Lung (tissue), 17 donors: ENCODE measurements at places on chromosomes 3 and 15. TPM values are rescaled to one million over a fixed set of nuclear protein-coding genes. Genes with fewer than 3 reads are reported as not detected.

DNA sequence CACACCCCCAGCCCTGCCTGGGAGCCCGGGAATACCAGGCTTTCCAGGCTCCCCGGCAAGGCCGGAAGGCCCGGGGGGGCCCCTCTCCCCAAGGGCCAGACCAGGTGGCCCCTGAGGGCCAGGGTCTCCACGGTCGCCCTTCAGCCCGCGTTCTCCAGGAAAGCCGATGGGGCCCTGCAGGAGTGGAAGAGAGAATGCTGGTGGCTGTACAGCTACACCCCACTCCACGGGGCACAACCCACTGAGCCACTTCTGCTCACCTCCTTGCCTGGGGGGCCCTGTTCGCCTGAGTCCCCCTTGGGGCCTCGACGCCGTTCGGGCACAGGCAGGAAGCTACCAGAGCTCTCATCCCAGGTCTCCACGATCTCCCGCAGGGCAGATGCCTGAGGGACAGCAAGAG is 11.8 kb upstream of the UCN2 start:
- no peaks in the 10 kb centered on the region for H3K4me1 ChIP-seq
- no peak overlapping the region for H3K4me3 ChIP-seq
- no peaks in the 10 kb centered on the region for H3K27me3 ChIP-seq
- no peak overlapping the region for H3K27ac ChIP-seq

DNA sequence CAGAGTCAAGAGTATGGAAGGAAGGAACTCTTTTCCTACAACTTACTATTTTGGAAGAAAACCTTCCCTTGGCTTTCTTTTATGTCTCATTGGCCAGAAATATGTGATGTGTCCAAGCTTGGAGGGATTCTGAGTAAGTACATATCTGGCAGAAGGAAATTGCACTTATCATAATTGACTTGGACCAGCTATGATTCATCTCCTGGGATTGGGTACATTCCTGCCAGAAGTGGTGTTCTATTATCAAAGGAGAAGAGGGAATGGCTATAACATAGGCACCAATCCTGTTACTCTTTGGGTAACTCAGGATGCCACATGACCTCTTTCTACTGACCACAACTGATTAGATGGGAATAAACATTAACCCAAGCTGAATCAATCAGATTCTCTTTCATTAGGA is 13.5 kb upstream of the DAZL start:
- no peaks in the 10 kb centered on the region for H3K4me1 ChIP-seq
- H3K36me3 ChIP-seq, result no peaks in the 10 kb centered on the region
- DNase-seq, result no peak
- no peaks in the 10 kb centered on the region for H3K27me3 ChIP-seq

GRCh38 chr15:51888593-51889195 is 59.2 kb downstream of the TMOD3 start:
- no peak overlapping the region for H3K4me3 ChIP-seq
- peaks cover 13% of the 10 kb centered on the region for H3K4me1 ChIP-seq
- no peak overlapping the region for H3K27ac ChIP-seq

- no peak for DNase-seq
- no peak overlapping the region for H3K4me3 ChIP-seq
- no peaks in the 10 kb centered on the region for H3K27me3 ChIP-seq
These were observed 218.4 kb upstream of the TRIM42 start for GRCh38 chr3:140459462-140459861.

- DNase-seq, result no peak
- no peaks in the 10 kb centered on the region for H3K36me3 ChIP-seq
- H3K4me3 ChIP-seq, result no peak overlapping the region
- no peaks in the 10 kb centered on the region for H3K27me3 ChIP-seq
These were observed 50.5 kb downstream of the THBS1 start for GRCh38 chr15:39631357-39631756.

GRCh38 chr3:127368186-127369032 is 80.6 kb upstream of the PRR20G start:
- no peak overlapping the region for H3K27ac ChIP-seq
- H3K36me3 ChIP-seq, result no peaks in the 10 kb centered on the region
- no peak overlapping the region for H3K4me3 ChIP-seq
- H3K27me3 ChIP-seq, result no peaks in the 10 kb centered on the region
- H3K4me1 ChIP-seq, result no peaks in the 10 kb centered on the region

- no peak for DNase-seq
- no peak overlapping the region for H3K4me3 ChIP-seq
- peaks cover 2% of the 10 kb centered on the region for H3K4me1 ChIP-seq
- H3K27ac ChIP-seq, result no peak overlapping the region
These were observed 175.6 kb downstream of the AKAP13 start for GRCh38 chr15:85555875-85556617.

LSAMP gene
- total RNA-seq, result 21.9 TPM

PGBD4 gene
- total RNA-seq, result 1.5 TPM

TRH gene
- total RNA-seq, result 0.40 TPM

DCUN1D1 gene
- total RNA-seq, result 54.7 TPM

ABHD10 gene
- total RNA-seq, result 52.1 TPM

LRRC3B gene
- total RNA-seq, result not detected
